ENCODE measurements at places on chromosomes 2 and 18.
A peak's percentile ranks its signal among the peaks of the same experiment; 100 is the strongest.

- no peak for DNase-seq
Measured at GRCh38 chr2:16067866-16068551, 127.7 kb downstream of the MYCN start.

GRCh38 chr2:158478816-158479215 is 22.1 kb downstream of the PKP4 start:
- no peak for DNase-seq

- DNase-seq = peak; percentile 89
Measured at GRCh38 chr2:207238831-207239701, 73.3 kb upstream of the KLF7 start.

GRCh38 chr2:4272261-4272858 is 569.0 kb downstream of the DCDC2C start:
- DNase-seq = no peak

DNA sequence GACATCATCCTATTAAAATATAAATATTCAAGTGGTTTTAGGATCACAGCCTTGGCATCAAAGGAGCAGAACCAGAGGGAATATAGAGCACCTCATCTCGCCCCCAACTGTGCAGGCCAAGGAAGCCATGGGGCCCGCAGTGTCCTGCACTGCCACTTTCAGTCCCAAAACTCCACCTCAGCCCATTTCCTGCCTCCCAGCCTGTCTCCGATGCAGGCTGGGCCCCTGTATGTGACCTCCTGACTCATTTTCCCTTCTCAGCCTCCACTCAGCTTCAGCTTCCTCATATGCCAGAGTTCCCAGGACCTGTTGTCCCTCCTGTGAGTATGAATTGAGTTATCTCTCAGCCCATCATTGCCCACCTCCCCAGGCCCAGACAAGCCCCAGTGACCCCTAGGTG is 72.9 kb upstream of the GLI2 start:
- DNase-seq = peak; percentile 54

GRCh38 chr2:12300019-12300602 is 416.6 kb upstream of the TRIB2 start:
- DNase-seq = no peak

GRCh38 chr2:113237604-113238160 is 41.0 kb downstream of the PAX8 start:
- no peak for DNase-seq

GRCh38 chr2:232349546-232349945 is 29.0 kb upstream of the ALPP start:
- peak; percentile 45 for DNase-seq

DNA sequence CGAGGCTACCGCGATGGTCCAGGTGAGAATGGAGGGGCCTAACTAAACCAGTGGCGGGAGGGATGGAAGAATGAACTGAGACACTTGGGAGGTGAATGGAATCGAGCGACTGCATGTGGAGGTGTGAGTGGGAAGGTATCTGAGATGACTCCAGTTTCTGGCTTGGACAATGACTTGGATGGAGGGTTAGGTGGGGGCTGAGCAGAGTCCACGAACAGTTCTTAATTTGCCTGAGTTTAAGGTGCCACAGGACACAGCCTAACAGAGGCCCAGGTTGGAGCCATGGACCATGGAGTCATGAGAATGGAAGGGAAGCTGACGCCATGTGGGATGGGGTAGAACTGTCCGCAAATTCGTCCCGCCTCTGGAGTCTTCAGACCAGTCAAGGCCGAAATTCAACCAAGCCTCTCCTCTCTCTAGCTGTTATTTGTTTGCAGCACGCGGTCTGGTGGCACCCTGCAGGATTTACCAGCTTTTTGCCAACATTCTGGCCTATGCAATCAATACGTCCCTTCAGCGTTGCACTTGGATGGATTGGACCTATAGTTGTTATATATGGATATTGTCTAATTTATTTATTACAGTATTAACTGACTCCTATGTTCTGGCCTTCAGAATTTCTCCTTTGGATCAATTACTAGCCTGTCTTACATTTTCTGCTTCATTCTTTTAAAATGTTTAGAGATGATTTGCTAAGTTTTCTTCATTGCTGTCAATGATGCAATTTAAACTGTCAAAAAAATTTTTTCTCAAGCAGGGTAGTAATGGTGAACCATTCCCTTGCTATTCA is 940 bp upstream of the BOLA3 start:
- no peak for DNase-seq

DNA sequence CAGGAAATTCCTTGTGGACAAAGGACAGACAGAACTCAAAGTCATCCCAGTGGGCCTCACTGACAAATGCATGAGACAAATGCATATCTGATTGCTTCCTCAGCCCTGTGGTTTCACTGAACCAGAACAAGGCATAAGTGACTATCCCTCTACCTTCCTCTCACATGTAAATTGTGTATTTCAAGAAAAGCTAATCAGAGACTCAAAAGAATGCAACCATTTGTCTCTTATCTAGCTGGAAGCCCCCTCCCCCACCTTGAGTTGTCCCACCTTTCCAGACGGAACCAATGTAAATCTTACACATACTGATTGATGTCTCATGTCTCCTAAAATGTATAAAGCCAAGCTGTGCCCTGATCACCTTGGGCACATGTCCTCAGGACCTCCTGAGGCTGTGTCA is 102.0 kb upstream of the TMEM200C start:
- DNase-seq = no peak

DNA sequence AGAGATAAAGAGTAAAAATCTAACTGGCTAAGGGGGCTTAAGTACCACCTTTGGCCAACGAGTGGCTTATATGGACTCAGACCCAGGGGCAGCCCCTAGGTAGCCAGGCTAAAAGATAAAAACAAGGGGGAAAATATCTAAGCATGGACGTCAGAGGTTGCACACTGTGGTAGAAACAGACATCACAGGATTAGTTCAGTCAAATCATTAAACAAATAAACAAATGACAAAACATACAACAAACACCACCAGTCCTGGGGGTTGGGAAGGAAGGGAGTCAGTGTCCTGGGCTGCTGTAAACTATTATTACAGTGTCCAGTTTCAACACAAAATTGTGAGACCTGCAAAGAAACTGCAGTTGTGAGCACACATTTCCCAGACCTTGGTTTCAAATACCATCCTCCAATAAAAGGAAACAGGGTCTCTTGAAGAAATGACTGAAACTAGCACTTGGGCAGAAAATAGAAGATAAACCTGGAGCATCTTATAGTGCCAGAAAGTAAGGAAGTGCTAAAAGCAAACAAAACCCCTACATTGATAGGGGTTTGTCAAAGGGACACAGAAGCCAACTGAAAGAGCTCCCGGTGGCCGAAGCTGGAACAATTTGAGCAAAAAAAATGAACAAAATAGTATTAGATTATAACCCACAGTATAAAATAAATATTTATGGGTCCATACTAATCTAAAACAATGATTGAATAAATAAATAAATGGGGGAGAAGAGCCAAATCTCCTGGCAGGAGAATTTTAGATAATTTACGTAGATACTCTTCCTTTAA is 154.8 kb upstream of the KLF7 start:
- no peak for DNase-seq

DNA sequence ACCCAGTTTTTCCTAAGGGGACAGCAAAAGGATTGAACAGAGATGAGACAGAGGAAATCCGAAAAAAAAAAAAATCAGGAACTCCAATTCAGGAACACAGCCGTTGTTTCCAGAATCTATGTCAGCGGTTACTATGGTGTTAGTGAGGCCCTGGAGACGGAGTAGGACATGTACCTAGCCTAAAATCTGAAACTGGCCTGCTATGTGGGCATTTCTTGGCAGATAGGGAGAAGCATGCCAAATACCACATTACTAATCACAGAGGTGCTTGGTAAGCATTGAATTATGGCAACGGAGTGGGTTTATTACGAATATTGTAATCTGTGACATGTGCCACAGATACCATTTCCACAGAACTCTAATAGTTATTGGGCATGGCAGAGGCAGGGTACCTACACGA is 530.6 kb downstream of the CCDC85A start:
- DNase-seq = no peak

DNA sequence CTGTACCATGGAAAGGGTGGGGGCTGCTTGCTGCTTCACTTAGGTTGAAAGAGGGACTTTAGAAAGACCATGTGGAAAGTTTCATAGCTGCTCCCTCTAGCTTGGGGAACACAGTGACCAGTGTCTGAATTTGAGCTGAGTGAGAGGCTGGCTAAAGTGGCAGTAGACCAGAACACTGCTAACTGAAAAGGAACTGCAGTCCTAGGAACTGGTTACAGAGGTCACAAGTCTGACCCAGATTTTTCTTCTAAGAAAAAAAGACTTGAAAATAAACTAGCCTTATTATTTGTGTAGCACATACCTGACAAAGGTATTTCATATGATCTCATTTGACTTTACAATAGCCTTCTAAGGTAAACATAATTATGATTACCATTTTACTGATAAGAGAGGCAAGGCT is 153.6 kb downstream of the FSHR start:
- no peak for DNase-seq

DNA sequence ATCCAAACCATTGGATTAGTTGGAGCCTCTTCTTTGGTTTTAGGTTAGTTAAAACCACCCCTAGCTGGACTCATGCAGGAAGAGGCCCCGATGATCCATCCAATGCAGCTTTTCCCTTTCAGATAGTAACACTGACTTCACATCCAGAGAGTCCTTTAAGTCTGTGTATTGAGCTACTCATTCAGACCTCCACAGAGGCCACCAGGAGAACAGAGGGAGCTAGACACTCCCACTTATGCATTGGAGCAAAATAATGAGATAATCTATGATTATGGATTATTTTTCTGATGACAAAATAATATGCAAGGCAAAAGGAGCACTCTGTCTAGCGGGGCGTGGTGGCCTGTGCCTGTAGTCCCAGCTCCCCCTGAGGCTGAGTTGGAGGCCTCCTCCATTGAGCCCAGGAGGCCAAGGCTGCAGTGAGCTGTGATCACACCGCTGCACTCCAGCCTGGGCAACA is 1.6 kb upstream of the ROCK2 start:
- DNase-seq = no peak

GRCh38 chr18:8705961-8706790 is 820 bp downstream of the MTCL1 start:
- DNase-seq = no peak

DNA sequence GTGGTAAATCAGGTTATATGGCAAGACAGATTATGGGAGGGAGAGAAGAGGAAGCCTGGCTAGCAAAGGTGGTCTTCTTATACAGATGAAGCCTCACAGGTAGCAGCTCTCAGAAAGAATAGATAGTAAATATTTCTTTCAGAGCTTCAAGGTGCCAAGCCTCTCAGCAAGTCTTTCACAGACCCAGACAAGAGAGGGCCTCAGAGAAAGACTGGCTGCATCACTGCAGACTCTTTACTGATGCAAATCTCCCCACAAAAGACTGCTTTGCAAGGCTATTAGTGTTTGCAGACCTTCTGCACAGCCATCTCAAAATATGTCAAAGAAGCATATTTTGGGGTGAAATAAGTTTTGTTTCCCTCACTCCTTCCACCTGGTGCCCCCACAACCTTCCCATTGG is 372.4 kb upstream of the RND3 start:
- no peak for DNase-seq

GRCh38 chr2:189681203-189681602 is 6.7 kb downstream of the ANKAR start:
- DNase-seq = no peak

- no peak for DNase-seq
Measured at GRCh38 chr2:229526951-229527350, 187.4 kb downstream of the DNER start.

DNA sequence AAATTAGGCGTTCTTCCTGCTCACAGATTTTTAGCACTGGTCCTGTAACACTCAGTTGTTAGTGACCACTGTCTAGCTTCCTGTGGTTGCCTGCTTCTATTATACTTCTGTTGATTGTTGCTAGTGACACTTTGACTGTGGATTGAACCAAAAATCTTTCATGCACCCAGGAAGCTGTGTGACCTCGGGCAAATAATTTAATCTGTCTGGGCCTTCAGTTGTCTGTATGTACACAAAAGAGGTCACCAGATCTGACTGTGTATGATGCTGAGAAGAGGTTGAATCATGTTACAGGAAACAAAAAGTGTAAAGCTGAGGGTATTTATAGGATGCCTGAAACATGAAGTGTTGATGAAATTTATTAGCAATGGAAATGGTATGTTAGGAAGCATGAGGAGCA is 12.7 kb downstream of the ICOS start:
- no peak for DNase-seq

- DNase-seq = no peak
Measured at GRCh38 chr2:204172145-204172600, 235.6 kb downstream of the ICOS start.

GRCh38 chr2:88049622-88050021 is 6.0 kb downstream of the KRCC1 start:
- DNase-seq = no peak

- no peak for DNase-seq
Measured at GRCh38 chr18:51137891-51138290, 59.6 kb downstream of the MEX3C start.

DNA sequence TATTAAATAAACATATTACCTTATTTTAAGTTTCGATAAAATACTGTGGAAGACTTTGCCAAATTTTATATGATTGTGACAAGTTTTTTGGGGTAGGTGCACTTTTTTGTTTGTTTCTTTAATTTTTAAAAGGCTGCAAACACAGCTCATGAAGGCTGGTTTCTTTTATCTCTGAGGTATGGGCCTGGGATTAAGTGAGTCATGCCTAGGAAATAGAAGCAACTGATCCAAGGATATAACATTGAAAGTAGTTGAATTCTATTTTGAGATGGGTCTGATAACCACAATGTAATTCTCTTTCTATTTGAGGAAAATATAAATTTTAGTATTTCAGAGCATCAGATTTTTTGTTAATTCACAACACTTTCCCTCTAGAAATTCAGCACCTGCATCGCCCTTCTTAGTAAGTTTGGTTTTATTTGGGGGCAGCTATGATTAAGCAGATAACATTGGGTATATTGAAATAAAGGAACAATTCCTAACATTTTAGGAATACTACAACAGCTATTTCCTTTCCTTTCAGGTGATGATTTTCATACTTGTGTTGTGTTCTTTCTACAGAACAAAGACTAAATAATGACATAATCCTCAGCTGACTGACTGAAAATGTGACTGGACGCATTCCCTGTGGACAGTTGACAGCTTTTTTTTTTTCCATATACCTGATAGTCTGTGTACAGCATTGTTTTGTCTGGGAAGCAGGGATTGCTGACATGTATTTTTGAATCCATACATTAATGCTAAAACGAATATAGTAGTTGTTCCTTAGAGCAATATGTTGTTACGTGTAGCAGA is 16.8 kb downstream of the RBM45 start:
- no peak for DNase-seq

- DNase-seq = no peak
Measured at GRCh38 chr2:61671561-61672315, 133.6 kb upstream of the XPO1 start.

DNA sequence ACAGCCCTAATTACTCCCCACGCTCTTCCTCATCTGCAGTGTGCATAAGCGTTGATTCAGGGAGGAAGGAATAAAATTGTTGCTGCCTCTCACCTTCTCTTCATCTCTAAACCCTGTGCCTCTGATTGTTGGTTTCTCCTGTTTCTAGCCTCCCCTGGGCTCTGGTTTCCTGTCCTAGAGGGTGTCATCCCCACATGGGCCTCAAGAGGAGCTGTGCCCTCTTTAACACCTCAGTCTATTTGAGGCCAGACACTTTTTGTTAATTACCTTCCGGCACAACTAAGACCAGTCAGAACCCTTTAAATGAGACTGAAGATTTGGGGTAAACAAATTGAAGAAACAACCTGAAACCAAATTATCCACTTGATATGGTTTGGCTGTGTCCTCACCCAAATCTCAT is 9.7 kb downstream of the CTAGE1 start:
- DNase-seq = no peak

Measured in posterior vena cava (tissue), 2 donors.